Activated naive CD8-positive, alpha-beta T cell treated with anti-CD3 and anti-CD28 coated beads for 36 hours (primary cell): ENCODE measurements at places on chromosomes 1 and 21.

- peak; percentile 47 for DNase-seq
These were observed 6.6 kb downstream of the UBL4B start for GRCh38 chr1:110118636-110119396.

DNA sequence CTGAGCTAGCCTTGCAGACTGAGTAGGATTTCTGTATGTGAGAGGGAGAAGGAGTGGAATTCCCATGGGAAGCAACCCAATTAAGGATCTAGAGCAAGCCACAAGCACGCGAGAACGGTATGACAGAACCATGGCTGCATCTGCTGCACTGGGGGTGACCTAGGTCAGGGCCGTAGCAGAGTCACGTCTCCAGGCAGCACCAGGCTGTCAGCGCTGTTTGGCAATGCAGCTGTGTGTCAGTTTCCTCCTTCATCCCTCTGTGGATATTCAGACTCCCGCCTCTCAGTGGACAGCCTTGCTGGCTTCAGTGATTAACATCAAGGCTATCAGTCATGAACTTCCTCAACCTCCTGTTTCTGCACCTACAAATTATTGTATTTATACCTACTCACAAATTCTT lies 118.1 kb upstream of the PPP2R5A start:
- DNase-seq, result no peak

DNA sequence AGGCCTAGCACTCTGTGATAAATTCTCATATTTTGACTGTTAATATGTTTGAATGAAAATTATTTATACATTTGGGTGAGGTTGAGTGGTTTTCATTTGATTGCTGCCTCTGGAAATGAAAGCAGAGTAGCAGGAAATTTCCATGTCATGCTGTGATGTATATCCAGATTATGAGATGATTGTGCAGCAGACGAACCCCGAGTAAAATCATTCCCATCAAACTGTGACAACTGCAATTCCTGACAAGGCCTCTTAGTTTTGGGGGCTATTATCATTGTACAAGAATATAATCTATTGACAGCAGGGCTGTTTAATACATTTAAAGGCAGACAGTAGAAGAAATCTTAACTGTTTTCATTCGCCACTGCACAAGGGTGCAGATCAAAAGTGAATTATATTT lies 134.8 kb downstream of the ATG4C start:
- DNase-seq, result no peak

DNA sequence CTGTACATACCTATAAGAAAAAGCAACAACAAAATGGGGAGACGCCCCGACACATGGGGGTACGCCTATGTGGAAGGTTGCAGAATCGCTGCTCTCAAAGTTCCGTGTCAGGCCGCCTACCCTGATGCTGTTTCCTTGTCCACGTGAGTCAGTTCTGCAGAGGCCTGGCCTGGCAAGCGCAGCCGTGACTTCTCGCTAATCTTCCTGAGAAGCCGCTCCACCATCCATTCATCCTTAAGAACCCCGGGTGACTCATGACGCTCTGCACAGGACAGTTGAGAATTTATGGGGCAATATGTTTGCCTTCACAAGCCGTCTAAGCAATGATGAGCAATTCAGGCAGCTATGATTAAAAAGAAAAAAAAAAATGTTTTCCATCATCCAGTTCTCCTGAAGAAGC lies 122.3 kb upstream of the TMPRSS2 start:
- no peak for DNase-seq

GRCh38 chr1:225504776-225505175 lies 76.9 kb upstream of the LBR start:
- no peak for DNase-seq

DNA sequence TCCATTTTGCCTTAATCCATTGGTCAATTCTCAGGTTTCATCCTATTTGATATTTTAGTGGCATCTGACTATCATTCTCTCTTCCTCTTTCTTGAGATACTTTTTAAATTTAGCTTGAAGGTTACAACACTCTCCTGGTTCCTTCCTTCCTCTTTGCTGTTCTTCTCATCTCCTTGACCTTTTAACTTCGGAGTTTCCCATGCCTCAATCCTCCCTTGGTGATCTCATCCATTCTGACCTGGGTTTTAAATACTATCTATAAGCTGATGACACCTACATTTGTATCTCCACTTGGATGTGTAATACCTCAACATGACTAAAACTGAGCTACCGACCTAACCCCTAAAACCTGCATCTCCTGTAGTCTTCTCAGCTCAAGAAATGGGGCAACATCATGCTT lies 4.8 kb upstream of the ZNF687 start:
- peak; percentile 17 for DNase-seq

- no peak for DNase-seq
These were observed 22.5 kb downstream of the MAP3K7CL start for GRCh38 chr21:29152916-29153315.

GRCh38 chr1:26358411-26359384 lies 4.8 kb upstream of the CRYBG2 start:
- DNase-seq, result peak; percentile 71

GRCh38 chr1:35605071-35605866 lies 32.2 kb downstream of the TFAP2E start:
- no peak for DNase-seq

- no peak for DNase-seq
These were observed 10.1 kb downstream of the MEF2D start for GRCh38 chr1:156490401-156491032.

GRCh38 chr1:48693674-48694320 lies 82.9 kb downstream of the BEND5 start:
- DNase-seq, result no peak

GRCh38 chr1:206655471-206655882 lies 20.1 kb downstream of the DYRK3 start:
- no peak for DNase-seq

DNA sequence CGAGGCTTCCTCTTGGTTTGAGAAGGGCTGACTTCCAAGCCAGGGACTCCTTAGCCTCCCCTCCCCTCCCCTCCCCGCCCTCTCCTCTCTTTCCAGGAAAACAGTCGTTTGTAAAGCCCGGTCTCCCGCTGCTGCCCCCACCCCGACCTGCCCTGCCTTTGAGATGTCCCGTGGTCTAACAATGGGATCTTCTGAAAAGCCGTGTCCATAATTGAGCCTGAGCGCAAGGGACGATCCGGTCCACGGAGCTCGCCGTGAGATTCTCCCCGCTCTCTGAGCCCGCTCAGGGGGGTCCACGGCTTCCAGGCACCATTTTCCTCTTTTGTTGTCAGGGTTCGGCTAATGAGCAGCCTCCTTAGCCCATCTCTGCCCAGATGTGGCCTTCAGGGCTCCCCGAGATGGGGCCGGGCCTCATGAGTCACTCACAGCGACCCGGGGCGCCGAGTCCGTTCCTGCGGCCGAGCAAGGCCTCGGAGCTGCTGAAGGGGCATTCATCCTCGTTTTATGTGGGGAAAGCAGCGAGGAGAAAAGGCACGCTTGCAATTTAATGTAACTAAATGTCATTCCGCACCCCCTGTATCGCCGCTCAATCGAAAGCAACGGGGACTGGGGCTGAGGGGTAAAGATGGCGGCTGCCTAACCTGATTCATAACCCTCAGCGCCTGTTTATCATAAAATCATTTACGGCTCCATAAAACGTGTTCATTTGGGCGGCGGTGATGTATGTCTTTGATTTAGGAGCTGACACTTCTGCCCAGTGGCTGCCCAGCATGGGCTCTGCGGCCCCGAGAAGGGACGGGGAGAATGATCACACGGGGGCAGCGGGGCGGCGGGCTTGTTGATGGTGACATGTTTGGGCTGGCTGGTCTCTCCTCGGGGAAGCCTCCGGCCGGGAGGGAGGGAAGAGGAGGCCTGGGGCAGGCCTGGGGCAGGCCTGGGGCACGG lies 232.6 kb upstream of the C1orf174 start:
- no peak for DNase-seq

GRCh38 chr1:244054247-244054923 lies 3.3 kb downstream of the ZBTB18 start:
- DNase-seq, result no peak

GRCh38 chr1:156388174-156389137 lies 19.4 kb downstream of the RHBG start:
- no peak for DNase-seq

DNA sequence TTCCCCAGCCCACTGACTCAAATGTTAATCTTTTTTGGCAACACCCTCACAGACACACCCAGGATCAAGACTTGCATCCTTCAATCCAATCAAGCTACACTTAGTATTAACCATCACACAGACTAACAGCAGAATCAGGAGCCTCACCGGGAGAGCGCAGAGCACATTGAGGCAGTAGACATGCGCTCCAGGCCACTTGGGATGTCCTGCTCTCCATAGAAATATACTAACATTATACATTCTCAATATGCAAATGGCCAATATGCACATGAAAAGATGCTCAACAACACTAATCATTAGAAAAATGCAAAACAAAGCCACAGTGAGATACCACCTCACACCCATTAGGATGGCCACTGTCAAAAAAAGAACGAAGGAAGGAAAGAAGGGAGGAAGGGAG lies 135.0 kb upstream of the KCNE2 start:
- no peak for DNase-seq

DNA sequence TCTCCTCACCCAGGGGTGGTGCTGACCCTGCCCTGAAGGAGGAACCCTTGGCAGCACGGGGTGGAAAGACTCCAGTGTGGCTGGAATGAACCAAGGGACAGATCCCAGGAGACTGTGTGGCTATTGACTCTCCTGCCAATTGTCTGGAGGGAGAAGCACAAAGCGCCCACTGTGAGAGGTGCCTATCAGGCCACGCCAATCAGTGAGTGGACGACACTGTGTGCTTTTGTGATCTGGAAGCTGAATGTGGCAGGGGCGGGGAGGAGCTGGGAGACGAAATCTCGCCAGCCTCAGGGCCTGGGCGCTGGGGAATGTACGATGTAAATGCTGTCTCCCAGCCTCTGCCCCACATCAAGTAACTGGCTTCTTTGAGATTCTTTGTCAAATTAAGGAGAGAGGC lies 167.1 kb downstream of the ZBTB18 start:
- no peak for DNase-seq

GRCh38 chr1:116585886-116586285 lies 15.1 kb upstream of the CD58 start:
- no peak for DNase-seq

DNA sequence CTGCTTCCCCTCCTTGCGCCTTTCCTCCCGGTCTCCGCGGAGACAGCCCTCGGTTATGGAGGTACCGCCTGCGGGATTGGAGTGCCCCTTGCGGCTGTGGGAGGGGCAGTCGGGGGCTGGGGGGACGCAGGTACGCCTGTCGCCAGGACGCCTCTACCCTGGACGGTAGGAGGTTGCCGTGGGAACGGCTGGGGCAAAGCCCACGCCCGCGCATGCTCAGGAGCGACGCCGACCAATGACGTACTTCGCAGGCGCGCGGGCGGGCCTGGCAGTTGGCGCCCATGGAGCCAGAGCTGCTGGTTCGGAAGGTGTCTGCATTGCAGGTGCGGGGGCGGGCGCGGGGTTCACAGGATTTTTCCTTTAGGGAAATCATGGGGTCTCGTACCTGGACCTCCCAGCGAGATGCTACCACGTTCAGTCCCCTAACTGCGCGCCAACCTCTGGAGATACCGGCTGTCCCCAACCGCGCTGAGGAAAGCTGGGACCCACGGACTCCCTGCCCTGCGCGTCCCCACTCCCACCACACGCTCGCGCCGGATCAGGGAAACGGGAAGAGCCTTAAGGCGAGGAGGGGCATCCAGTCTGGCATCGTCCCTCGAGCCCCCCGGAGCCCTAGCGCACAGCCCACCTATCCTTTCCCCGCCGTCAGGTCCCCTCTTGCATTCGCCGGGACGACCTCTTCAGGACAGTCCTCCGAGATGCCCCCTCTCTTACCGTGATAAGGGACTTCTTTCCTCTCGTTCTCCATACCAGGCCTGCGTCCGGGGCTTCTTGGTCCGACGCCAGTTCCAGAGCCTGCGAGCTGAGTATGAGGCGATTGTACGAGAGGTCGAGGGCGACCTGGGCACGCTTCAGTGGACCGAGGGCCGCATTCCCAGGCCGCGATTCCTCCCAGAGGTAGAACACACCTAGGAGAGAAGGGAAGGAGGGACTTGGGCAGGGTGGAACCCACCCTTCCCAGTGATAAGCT lies at the start of gene IQCC:
Gene IQCC, plus strand, starts transcription at position 271 of the 970 bp plus-strand sequence. Its CDS starts 11 bp downstream, at position 282.
- peak; percentile 91 for DNase-seq

DNA sequence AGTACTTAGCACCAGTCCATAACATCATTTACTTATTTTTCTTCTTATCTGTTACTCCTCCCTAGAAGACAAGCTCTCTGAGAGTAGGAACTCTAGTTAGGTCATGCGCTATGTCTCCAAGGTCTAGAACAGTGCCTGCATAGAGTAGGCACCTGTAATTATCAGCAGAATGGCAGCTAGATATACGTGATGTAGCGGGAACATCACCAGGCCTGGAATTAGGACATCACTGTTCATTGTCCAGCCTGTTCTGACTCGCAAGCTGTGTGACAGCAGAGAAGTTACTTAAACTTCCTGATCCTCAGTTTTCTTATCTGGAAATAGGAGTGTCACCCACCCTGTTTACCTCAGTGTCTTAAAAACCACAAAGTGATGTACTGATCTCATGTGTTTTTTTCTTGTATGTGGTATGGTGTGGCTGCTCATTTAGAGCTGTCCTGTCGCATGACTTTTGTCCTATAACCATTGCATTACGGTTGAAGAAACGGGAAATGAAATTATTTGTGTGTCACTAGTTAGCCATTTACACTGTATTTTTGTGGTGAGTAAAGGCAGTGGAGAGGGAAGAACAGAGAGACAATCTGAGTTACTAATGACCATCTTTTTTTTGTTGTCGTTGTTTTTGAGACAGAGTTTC lies 37.1 kb upstream of the EXO1 start:
- no peak for DNase-seq

DNA sequence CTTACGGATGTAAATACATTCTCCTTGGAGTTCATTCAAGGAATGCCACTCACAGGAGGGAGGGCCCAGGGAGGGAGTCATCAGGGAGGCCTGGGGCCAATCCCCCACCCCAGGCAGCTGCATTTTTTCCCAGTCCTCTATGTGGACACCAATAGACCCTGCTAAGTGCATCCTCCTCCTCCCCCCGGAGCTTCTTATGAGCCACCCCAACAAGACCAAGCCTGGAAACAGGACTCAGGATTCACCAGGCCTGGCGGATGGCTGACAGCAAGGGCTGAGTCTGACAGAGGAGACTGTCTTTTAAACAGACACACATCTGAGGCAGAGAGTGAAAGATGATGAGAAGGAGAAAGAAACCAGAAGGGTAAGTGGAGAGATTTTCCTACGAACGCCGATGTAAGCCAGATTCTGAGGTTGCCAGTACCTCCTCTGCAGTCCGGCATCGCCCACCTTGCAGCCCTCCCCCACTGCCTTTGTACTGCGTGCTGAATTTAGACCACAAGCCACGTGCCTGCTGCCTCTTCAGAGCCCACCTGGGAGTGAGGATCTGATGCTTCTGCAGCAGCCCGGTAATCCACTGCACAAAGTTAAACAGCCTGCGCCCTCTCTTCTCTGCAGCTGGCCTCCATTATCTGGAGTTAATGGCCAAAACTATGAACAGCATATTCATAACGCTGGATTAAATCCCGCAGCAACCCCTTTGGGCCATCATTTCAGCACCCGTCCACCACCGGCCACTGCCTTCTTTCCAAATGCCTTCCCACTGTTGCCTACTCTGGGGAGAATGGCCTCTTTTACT lies 17.6 kb upstream of the SFPQ start:
- DNase-seq, result no peak

DNA sequence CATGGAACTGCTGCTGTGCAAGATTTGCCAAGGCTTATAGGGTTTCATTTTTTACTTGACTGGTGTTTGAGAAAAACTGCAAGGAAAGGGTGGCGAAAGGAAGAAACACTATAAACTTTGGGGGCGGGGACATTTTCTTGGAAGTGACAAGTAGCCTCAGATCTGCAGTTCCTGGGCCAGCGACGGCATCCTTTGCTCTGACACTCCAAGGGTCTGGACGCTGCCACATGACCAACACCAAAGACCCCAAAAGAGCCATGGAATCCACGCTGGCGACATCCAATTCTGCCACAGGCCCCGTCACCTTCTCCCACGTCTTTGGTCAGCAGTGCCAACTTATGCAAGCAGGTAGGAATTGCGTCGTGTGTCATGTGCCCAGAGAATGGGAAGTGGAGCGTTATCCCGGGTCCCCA lies 193.4 kb downstream of the PRDM2 start:
- no peak for DNase-seq
